ENCODE measurements at places on chromosomes 4 and X.

GRCh38 chr4:31069151-31069550, 349.0 kb downstream of the PCDH7 start:
- DNase-seq: no peak

GRCh38 chr4:26584725-26585124, 841 bp downstream of the TBC1D19 start:
- no peak for DNase-seq

- DNase-seq: no peak
These were observed 152.6 kb downstream of the GRIA3 start for GRCh38 chrX:123336666-123337065.

DNA sequence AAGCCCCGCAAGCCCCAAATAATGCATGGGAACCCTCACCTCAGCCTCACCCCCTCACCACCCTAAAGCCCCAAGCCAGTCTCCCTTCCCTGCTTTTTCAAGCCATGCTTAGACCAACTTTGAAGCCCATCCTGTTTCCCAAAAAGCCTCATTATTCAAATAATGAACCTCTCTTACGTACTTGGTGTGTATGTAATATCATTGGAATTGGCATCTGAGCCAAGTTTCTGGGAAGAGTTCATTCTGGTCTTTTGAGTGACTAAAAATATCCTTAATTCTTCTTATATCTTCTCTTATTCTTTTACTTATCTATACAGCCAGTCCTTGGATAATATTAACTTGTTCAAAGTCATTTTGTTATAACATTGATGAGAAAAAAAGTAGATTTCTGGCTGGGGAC, 875.8 kb upstream of the SLIT2 start:
- DNase-seq: no peak
